Activated CD4-positive, alpha-beta T cell treated with anti-CD3 and anti-CD28 coated beads for 36 hours (primary cell): ENCODE measurements at places on chromosomes 16 and 17. TPM values are rescaled to one million over a fixed set of nuclear protein-coding genes. Genes with fewer than 3 reads are reported as not detected.

- DNase-seq, result no peak
- no peaks in the 10 kb centered on the region for H3K4me1 ChIP-seq
- no peak overlapping the region for H3K4me3 ChIP-seq
- no peaks in the 10 kb centered on the region for H3K36me3 ChIP-seq
Measured at GRCh38 chr17:12756786-12757185, 32.5 kb upstream of the ARHGAP44 start.

GRCh38 chr16:11020792-11021551 lies 76.6 kb downstream of the CLEC16A start:
- H3K27ac ChIP-seq, result no peak overlapping the region
- no peaks in the 10 kb centered on the region for H3K27me3 ChIP-seq
- no peak overlapping the region for H3K4me3 ChIP-seq
- H3K4me1 ChIP-seq, result peaks cover 31% of the 10 kb centered on the region
- H3K36me3 ChIP-seq, result peaks cover 52% of the 10 kb centered on the region

GRCh38 chr17:78886954-78887353 lies 16.0 kb downstream of the CEP295NL start:
- no peak overlapping the region for H3K4me3 ChIP-seq
- H3K27ac ChIP-seq, result no peak overlapping the region
- H3K4me1 ChIP-seq, result peaks cover 46% of the 10 kb centered on the region
- no peaks in the 10 kb centered on the region for H3K36me3 ChIP-seq
- H3K27me3 ChIP-seq, result no peaks in the 10 kb centered on the region
- no peak for DNase-seq

GRCh38 chr17:48908853-48909394 lies 717 bp downstream of the UBE2Z start:
- peaks cover 47% of the 10 kb centered on the region for H3K36me3 ChIP-seq
- peak; percentile 95 for DNase-seq
- peak overlapping the region; percentile 94 for H3K27ac ChIP-seq
- H3K4me1 ChIP-seq, result peaks cover 52% of the 10 kb centered on the region
- H3K27me3 ChIP-seq, result no peaks in the 10 kb centered on the region
- peak overlapping the region; percentile 89 for H3K4me3 ChIP-seq

DNA sequence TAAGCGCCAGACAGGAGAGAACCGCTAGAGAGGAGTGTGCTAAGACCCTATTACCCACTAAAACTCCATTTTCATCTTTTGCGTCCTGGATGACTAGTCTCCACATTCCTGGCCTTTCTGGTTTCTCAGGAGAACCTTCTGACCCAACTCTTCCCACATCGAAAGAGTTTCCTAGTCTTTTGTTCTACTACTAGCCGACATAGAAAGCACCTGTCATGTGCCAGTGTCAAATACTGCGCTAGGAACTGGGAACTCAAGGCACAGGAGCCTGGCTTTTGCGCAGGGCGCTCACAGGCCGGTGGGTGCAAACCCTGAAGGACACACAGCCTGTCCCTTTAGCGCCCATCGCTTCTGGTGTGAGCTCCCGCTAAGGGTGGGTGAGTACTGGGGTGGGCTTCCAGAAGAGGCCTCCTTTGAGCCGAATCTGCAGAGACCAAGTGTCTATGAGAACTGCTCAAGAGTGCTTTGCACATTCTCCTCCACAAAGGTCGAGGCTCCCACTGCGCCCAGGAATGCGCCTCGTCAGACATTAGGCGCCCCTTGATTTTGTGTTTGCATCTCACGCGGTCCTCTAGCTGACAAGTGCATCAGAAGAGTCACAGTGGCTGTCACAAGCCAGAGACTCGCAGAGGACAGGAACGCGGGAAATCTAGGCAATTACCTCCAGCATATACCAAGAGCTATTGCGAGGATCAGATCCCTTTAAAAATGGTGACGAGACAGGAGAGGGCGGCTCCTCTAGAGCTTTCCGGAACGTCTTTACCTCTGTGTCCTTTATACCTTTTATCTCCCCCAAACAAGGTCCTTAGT lies 2.0 kb upstream of the PSMB3 start:
- DNase-seq, result peak; percentile 45
- H3K4me1 ChIP-seq, result peaks cover 47% of the 10 kb centered on the region
- peaks cover 34% of the 10 kb centered on the region for H3K27me3 ChIP-seq
- peaks cover 20% of the 10 kb centered on the region for H3K36me3 ChIP-seq
- H3K27ac ChIP-seq, result peak overlapping the region; percentile 99

DNA sequence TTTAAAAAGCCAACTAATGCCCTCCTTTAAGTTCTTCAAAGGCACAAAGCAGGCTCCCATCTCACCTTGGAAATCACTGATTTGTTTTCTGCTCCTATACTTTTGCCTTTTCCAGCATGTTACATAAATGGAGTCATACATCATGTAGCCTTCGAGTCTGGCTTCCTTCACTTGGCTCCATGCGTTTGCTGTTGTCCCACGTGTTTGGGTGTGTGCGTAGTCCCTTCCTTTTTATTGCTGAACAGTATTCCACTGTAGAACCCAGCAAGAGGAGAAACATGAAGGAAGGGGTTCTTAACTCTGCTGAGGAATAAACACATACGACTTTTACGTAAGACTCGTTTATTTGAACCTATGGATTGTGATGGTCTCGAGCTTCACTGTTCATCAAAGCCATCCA lies 82.0 kb downstream of the GPRC5B start:
- peaks cover 4% of the 10 kb centered on the region for H3K36me3 ChIP-seq
- peaks cover 13% of the 10 kb centered on the region for H3K4me1 ChIP-seq
- no peak overlapping the region for H3K27ac ChIP-seq
- H3K27me3 ChIP-seq, result no peaks in the 10 kb centered on the region

GRCh38 chr16:21233521-21234150 lies at the start of gene ANKS4B:
TSS of gene ANKS4B (plus strand) at chr16:21233699. CDS start at chr16:21233738, 39 bp downstream.
- H3K4me3 ChIP-seq, result no peak within 1 kb of the TSS
- peaks cover 31% of the 10 kb centered on the region for H3K27me3 ChIP-seq
- H3K4me1 ChIP-seq, result no peaks in the 10 kb centered on the region
- H3K27ac ChIP-seq, result no peak within 1 kb of the TSS
- no peaks in the 10 kb centered on the region for H3K36me3 ChIP-seq
- no peak for DNase-seq

DNA sequence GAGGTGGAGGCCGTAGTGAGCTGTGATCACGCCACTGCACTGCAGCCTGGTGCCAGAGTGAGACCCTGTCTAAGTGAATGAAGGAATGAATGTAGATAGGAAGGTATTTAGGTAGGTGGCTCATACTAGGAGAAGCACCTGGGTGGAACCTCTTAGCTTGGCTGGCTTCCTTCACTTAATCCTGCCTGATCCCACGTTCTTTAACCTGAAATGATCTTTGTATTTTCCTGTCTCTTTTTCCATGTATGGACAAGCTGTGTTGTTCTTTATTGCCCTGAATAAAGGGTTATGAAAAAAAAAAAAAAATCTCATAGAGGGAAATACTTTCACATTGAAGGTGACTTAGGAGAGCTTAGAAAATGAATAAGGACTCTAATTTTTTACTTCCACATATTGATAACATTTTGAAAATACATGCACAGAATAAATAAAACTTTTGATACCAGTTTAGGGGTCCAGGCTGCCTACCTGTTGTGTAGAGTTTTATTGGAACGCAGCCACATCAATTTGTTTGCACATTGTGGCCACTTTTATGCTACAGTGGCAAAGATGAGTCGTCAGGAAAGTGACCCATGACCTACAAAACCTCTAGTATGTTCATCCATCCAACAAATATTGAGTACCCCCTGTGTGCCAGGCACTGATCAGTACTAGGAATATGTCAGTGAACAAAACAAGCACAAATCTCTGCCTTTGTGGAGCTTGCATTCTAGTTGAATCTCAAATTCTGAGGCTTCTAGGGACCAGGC lies 44.6 kb downstream of the VPS35L start:
- H3K4me3 ChIP-seq, result no peak overlapping the region
- no peaks in the 10 kb centered on the region for H3K4me1 ChIP-seq
- no peaks in the 10 kb centered on the region for H3K27me3 ChIP-seq
- no peak for DNase-seq
- H3K36me3 ChIP-seq, result peaks cover 22% of the 10 kb centered on the region

GRCh38 chr16:11264155-11264832 lies 4.8 kb downstream of the TNP2 start:
- peak overlapping the region; percentile 19 for H3K4me3 ChIP-seq
- no peaks in the 10 kb centered on the region for H3K27me3 ChIP-seq
- peak overlapping the region; percentile 90 for H3K27ac ChIP-seq
- peaks cover 31% of the 10 kb centered on the region for H3K4me1 ChIP-seq
- no peaks in the 10 kb centered on the region for H3K36me3 ChIP-seq
- no peak for DNase-seq

DNA sequence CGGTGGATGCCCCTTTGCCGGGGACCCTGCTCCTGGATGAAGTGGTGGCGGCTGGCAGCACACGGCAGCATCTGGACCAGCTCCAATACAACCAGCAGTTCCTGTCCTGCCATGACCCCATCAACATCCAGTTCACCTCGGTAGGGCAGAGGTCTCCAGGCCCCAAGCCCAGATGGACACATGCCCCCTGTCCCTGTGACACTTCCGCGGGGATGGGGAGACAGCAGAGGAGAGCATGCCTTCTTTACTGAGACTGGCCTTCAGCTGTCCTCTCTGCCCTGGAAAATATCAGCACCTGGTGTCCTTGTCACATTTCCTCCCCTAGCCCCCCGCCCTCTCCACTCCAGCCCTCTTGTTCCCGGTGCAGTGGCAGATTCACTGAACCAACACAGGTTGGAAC lies 6.2 kb downstream of the CHAD start:
- H3K4me3 ChIP-seq, result no peak overlapping the region
- no peak overlapping the region for H3K27ac ChIP-seq
- no peaks in the 10 kb centered on the region for H3K36me3 ChIP-seq
- no peak for DNase-seq
- no peaks in the 10 kb centered on the region for H3K4me1 ChIP-seq

- peaks cover 14% of the 10 kb centered on the region for H3K4me1 ChIP-seq
- H3K27ac ChIP-seq, result no peak overlapping the region
- no peak for DNase-seq
- no peak overlapping the region for H3K4me3 ChIP-seq
- H3K27me3 ChIP-seq, result no peaks in the 10 kb centered on the region
- peaks cover 3% of the 10 kb centered on the region for H3K36me3 ChIP-seq
Measured at GRCh38 chr16:12336141-12336540, 359.6 kb downstream of the SNX29 start.

DNA sequence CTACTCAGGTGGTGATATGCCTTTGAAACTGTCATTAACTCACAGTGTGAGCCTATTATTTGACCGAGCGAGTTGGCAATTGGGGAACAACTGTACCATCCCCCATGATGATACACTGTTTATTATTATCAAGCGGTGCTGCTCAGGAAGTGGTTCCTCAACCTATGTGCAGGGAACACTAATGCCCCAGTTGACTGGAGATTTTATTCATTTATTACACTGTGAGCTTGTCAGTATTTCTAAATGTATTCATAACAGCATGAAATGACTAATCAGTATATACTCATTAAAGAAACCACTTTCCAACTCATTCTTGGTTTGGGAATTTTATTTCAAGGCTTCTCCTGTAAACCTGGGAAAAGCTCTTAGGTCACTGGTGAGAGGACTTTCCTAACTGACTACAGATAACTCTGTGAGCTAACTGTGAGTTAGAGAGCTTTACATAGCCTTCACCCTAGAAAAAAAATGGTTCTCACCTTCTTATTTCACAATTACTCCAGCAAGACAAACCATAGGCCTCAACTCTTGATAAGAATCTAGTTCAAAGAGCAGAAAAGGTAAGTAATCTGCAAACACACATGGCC lies 42.4 kb downstream of the NXPH3 start:
- no peak overlapping the region for H3K4me3 ChIP-seq
- H3K27ac ChIP-seq, result peak overlapping the region; percentile 45
- peaks cover 36% of the 10 kb centered on the region for H3K4me1 ChIP-seq
- H3K27me3 ChIP-seq, result no peaks in the 10 kb centered on the region
- peak; percentile 19 for DNase-seq

GRCh38 chr17:8776248-8776647 lies 17.9 kb upstream of the SPDYE4 start:
- H3K27ac ChIP-seq, result no peak overlapping the region
- no peaks in the 10 kb centered on the region for H3K36me3 ChIP-seq
- no peak overlapping the region for H3K4me3 ChIP-seq
- H3K4me1 ChIP-seq, result no peaks in the 10 kb centered on the region
- DNase-seq, result no peak
- H3K27me3 ChIP-seq, result peaks cover 5% of the 10 kb centered on the region

- DNase-seq, result no peak
- no peak overlapping the region for H3K27ac ChIP-seq
- H3K4me3 ChIP-seq, result no peak overlapping the region
Measured at GRCh38 chr16:1305823-1306222, 3.6 kb upstream of the UBE2I start.

GRCh38 chr16:55698946-55699345 lies 43.2 kb downstream of the SLC6A2 start:
- H3K27me3 ChIP-seq, result peaks cover 4% of the 10 kb centered on the region
- DNase-seq, result no peak
- no peak overlapping the region for H3K27ac ChIP-seq
- no peak overlapping the region for H3K4me3 ChIP-seq

GRCh38 chr17:18159551-18160120 lies 24.0 kb upstream of the ALKBH5 start:
- H3K27me3 ChIP-seq, result no peaks in the 10 kb centered on the region
- H3K4me1 ChIP-seq, result peaks cover 7% of the 10 kb centered on the region
- peak overlapping the region; percentile 75 for H3K27ac ChIP-seq
- H3K4me3 ChIP-seq, result no peak overlapping the region
- no peak for DNase-seq

- no peaks in the 10 kb centered on the region for H3K36me3 ChIP-seq
- H3K27ac ChIP-seq, result no peak overlapping the region
- DNase-seq, result no peak
- H3K4me3 ChIP-seq, result no peak overlapping the region
- H3K27me3 ChIP-seq, result peaks cover 9% of the 10 kb centered on the region
- peaks cover 8% of the 10 kb centered on the region for H3K4me1 ChIP-seq
Measured at GRCh38 chr16:84818989-84819643, 669 bp upstream of the CRISPLD2 start.

Gene ADAD2
- total RNA-seq, result 0.16 TPM

Gene EPN3
- not detected for total RNA-seq

Gene RAB11FIP4
- 30.3 TPM for total RNA-seq

Gene CYTH1
- total RNA-seq, result 130 TPM

Gene SLC47A1
- not detected for total RNA-seq

Gene KIF2B
- not detected for total RNA-seq

Gene ZACN
- 5.4 TPM for total RNA-seq

Gene SUZ12
- 67.2 TPM for total RNA-seq

Gene CASKIN1
- total RNA-seq, result 0.98 TPM

Gene LPO
- total RNA-seq, result 0.14 TPM

Gene CORO6
- 13.9 TPM for total RNA-seq

Gene ST6GALNAC1
- total RNA-seq, result 0.88 TPM
